ENCODE measurements at places on chromosomes 13 and 19.

DNA sequence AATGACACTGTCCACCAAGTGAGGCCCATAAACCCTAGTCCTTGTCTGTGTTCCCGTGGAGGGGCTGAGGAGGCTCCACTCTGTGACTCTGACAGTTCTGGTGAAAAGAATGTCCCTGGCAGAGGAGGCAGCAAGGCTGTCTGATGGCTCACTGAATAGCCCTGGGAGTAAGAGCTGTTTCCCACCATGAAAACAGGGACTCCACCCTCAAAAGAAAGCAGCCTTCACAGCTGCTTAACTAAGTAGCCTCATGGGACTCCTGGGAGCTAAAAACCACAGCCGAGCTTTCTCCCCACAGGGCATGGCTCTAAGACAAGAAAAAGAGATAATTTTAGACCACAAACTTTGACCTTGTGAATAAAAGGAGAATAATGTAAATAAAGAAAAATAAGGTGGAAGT lies 135.1 kb upstream of the FRY start:
- DNase-seq: no peak

GRCh38 chr13:63110466-63110865 lies 1694.8 kb upstream of the PCDH20 start:
- DNase-seq: no peak

- DNase-seq: no peak
These were observed 697.8 kb downstream of the DACH1 start for GRCh38 chr13:71169180-71169579.

DNA sequence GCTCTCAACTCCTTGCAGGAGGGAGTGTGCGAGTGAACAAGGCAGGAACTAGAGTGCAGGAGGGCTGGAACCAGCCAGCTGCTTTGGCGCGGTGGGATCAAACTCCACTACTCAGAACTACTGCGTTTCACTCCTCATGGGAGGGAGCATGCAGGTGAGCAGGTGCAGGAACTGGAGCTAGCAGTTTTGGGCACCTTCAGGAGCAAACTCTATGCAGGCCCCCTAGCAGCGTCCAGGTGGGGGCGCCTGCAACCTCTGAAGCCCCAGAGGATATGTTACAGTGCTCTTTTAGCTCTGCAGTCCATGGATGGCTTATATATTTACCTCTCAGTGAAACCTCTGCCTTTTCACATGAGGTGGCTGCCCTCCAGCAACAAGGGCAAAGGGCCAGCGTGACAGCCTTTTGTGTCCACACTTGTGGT lies 1303.4 kb downstream of the PCDH9 start:
- DNase-seq: no peak

DNA sequence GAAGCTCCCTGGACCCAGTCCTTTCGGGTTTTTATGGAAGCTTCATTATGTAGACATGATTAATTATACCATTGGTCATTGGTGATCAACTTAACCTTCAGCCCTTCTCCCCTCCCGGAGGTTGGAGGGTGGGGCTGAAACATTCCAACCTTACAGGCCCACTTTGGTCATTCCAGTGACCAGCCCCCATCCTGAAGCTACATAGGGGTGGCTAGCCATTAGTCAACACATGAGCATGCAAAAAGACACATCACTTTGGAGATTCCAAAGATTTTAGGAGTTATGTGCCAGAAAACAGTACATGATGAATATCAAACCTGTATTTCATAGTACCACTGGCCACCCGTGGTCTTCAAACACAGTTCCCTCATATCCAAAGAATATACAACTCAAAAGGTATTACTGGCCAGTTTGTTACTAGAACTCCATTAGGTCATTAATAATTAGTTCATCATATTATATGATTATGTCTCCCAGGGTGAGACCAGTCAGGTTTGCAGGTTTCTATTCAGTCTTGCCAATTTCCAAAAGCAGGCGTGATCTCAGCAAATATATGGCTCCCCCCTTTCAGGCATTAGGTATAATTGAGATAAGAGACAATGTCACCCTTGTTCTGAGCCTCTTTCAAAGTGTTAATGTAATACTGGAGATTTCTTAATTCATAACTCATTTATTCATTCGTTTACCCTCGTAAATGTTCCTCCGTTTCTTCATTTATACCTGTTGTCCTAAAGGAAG lies 11.1 kb downstream of the PPP5C start:
- DNase-seq: no peak

DNA sequence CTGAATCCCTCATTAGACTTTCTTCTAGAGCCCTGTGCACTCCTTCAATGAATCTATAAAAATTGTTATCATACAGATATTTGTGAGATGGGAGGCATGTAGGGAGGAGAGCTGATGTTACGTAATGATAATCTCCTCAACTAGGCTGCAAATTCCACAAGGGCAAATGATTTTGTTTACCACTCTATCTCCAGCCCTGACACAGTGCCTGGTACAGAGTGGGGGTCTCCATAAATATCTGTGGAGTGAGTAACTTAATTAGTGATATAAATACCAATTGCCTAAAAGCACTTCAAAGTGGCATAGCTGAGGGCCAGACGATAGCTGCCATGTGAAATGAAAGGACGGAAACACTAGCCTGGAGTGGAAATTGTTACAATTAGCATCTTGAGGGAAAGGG lies 54.2 kb downstream of the SERTM1 start:
- no peak for DNase-seq

DNA sequence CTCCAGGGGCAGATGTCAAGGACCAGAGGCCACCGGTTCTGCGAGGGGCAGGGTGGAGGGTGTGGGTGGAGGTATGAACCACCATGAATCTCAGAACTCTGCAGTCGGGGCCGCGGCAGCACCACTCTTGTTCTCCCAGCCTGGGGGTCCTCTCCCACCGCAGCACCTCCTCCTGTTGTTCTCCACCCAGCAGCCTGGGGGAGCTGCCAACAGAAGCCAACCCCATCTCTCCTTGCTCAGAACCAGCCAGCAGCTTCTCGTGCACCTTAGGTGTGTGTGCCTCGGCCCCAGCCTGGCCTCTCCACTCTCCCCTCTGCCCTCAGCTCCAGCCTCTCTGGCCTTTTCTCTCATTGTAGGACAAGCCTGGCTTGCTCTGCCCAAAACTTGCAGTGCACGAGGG lies 31.9 kb upstream of the CCNE1 start:
- DNase-seq: no peak

GRCh38 chr13:93338906-93339305 lies 112.3 kb downstream of the GPC6 start:
- no peak for DNase-seq

- peak; percentile 51 for DNase-seq
These were observed 26.8 kb upstream of the CEACAM21 start for GRCh38 chr19:41548954-41549688.

DNA sequence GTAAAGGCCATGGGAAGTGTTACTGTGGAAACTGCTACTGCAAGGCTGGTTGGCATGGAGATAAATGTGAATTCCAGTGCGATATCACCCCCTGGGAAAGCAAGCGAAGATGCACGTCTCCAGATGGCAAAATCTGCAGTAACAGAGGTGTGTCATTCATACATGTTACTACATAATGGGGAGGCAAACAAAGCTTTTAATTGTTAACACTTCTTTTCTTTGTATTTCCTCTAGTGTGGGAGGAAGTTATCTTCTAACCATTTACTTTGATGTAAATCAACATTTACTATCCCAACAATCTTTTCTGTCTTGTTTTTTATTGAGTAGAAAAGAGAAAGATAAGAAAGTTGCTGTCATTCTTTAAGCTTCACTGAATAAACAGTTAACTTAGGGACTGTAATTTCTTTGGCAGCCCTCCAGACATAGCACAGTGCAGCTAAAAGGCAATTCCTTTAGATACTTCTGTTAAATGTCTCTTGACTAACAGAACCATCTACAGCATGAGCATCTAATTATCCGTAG lies 126.9 kb downstream of the ITGBL1 start:
- DNase-seq: no peak

- no peak for DNase-seq
These were observed 9.7 kb downstream of the PALM start for GRCh38 chr19:718251-718951.

DNA sequence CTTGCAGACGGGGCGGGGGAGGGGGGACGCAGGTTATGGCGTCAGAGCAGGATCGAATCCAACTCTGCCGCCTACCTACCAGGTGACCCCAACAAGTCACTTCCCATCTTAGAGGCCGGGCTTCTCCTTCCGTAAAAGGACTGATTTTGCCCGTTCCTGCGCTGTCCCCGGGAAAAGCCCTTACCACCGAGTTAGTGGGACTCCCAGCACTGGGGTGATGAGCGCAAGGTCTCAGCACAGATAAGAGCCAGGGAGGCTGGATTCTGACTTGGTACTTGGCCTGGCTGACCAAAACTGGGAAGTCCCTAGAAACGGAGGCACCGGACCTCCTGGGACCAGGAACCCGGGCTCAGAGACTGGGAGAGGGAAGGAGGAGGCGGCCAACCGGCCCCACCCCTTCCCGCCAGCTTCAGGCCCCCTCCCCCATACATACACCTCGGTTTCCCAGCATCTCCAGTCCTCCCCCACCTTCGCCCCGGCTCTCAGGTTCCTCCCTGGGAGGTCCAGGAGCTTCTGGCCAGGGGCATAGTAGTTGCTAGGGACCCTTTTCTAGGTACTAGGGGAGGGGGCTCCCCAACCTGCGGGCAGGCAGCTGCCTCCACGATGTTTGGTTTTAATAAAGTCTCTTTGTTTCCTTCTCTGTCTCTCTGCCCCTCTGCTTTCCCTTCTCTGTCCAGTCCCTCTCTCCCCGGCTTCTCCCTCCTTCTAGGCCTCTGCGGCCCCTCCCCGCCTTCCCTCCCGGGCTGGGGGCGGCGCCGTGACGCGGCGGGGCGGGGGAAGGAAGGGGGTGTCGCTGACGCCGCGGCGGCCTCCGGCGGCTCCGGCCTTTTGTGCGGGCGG lies at the start of gene GRAMD1A:
Gene GRAMD1A (plus strand): TSS at position 826 of the 840 bp plus-strand sequence. CDS start 156 bp downstream, outside the sequence.
- DNase-seq: peak; percentile 46

- no peak for DNase-seq
These were observed 18.0 kb downstream of the CLASRP start for GRCh38 chr19:45056831-45057230.

DNA sequence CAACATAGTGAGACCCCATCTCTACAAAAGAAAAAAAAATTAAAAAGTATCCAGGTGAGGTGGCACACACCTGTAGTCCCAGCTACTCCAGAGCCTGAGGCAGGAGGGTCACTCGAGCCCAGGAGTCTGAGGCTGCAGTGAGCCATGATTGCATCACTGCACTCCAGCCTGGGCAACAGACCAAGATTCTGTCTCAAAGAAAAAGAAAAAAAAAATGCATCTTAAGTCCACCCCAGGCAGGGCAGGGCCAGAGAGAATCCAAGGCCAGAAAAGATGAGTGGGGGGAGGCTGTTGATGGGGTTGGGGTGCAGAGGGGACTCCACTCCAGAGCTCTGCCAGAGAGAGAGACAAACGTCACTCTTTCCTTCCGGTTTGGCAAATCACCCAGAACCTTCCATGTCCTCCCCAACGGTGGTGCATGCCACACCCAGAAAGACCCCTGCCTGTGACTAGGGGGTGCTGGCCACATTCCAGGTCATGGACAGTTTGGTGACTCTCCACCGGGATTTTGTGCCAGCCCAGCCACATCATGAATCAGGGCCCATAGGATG lies 431 bp downstream of the FUT3 start:
- DNase-seq: no peak

DNA sequence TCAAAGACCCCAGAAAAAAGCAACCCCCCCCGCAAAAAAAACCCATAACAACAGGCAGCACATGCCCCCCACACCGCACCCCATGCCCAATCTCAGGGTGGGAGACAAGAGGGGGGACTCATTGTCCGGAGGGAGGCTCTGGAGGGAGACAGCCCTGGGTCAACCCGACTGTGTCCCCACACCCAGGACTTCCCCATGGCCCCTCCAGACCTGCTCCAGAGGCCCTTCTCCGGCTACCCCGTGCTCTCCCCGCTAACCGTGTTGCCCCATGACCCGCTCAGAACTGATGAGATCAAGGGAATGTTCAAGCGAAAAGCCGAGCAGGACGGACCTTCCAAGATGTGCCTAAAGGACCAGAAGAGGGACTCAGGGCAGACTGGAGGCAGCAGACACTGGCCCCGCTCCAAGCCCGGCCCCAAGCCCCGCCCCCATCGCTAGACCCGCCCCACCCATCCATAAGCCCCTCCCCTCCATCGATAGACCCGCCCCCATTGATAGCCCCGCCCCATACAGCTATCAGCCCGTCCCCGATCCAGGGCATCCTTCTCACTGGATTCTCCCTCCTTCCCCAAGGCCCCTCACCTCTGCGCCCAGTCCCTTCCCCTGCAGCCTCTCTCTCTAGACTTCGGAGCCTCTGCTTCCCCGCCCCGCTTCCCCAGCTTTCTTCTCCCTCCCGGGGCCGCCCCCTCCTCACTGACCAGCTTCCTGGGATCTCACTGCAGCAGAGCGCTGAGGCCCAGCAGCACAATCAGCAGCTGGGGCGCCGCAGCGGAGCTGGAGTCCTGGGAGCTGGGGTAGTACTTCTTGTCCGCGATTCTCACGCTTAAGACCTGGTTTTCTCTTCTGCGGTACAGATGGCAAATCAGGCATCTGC lies 2.2 kb downstream of the BST2 start:
- no peak for DNase-seq

DNA sequence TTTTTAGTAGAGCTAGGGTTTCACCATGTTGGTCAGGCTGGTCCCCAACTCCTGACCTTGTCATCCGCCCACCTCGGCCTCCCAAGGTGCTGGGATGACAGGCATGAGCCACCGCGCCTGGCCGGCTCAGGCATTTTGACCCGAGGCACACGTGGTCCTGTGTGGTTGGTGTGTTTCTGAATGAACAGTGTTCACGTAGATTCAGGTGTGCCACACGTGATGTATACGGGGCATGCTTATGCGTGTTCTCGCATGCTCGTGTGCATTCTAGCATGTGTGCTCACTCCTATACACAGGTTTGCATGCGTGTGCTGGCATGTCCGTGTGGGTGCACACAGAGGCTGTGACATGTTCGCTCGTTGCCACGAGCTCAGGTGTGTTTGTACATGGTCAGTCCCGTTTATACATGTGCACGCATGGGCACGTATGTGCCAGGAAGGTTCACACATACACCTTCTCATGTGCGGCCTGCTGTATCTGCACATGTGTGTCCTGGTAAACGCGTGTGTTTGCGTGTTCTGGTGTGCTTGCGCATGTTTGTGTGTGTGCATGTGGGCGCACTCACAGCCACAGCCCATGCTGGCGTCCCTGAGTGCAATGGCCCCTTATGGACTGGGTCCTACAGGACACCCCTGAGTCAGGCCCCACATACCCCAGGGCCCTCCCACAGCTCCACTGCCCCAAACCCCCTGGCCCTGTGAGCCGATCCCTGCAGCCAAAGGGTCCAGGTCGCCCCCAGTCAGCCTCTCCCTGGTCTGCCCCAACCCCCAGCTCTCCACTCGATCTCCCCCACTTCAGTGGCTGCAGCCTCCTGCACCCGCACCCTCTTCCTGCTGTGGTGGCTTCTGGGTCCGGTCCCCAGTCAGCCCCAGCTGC lies 20.6 kb upstream of the TCF3 start:
- no peak for DNase-seq

DNA sequence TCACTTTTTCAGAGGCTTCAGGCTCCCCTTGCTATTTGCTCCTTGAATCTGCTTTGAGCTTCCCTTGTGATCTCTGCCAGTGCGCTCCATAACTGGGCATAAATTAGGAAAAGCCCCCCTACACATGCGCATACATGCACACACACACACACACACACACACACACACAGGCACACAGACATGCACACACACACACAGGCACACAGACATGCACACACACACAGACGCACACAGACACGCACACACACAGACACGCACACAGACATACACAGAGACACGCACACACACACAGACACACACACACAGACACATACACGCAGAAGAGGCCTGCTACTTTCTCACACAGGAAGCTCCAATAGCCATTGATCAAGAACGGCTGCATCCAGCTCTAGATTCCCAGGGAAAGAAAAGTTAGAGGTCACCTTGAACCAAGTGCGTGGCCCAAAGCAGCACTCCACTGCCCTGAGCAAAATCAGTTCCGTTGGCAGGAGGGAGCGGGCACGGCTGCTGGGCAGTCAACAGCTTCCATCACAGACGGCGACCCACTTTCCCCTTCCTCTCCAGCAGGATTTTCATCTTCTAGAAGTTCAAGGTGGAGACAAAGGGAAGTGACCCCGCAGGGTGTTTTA lies 145.6 kb downstream of the DPF1 start:
- no peak for DNase-seq

Measured in stimulated activated CD8-positive, alpha-beta memory T cell treated with anti-CD3 and anti-CD28 coated beads, Interleukin-15, amount 100 ng/mL, for 4 hours (primary cell).